Hippocampal formation (tissue), 2 donors: ENCODE measurements at places on chromosomes 1 and 21.

- no peak for DNase-seq
Observed at GRCh38 chr1:166785987-166786386, 53.3 kb upstream of the POGK start.

DNA sequence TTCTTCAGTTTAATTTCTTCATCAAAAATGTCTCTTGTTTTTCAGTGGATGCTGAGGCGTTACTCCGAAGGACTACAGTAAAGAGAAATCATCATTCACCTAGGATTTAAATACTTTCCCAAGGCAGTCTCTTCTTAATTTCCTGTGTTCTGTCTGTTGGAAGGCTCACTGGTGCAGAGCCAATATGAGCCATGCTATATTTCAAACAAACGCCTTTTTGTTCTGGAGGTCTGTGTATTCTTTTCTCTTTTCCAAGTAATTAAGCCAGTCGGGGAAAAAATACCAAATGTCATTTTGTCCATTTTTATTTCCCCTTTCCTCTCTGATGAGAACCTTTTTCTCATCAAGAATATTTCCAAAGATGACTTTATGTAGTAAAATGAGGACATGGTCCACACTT, 206.5 kb downstream of the RWDD3 start:
- no peak for DNase-seq

DNA sequence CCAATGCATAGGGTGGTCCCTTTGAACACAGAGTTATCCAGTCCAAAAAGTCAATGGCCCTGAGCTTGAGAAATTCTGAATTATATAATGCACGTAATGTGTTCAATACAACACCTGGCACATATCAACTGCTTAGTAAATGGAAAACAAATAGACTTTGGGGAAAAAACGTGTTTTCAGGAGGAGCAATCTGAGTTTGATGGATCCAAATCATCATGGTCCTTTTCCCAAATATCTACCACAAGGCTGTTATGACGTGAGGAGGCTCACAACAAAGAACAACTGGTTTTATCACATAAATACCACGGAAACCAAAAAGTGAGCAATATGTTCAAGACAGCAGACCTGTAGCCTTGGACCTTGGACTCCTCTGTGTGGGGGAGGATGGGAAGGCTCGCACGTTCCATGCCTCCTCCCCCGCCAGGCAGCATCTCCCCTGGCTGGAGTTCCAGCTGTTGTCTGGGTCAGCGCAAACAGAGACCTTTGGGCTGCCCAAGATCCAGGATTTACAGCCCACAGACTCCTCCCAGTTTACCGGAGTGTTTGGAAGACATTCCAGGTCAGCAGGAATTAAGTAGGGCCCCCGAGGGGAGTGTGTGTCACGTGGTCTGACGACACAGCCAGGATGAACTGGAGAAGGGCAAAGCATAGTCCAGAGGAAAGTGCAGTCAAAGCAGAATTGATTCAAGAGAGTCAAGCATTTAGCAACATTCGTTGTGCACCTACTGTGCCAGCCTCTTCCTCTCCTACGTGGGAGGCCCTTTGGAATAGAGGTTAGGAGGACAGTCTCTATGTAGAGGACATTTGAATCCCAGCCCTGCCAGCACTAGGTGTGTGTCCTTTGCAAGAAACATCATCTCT, 32.2 kb upstream of the MED18 start:
- no peak for DNase-seq

- no peak for DNase-seq
Observed at GRCh38 chr1:8096105-8097011, 70.2 kb upstream of the ERRFI1 start.

DNA sequence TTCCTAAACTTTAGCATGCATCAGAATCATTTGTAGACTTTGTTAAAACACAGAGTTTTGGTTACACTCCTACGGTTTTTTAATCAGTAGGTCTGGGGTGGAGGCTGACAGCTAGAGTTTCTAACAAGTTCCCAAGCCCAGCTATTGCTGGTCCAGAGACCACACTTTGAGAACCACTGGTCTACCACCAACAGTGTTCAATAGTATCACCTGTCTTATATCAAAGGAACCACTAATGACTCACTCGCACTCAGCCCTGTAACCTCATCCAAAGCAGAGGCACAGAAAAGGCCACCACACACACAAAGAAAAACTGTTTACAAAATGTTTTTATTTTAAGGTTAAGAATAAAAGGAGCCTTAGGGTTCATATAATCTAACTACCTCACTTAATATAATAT, 68.7 kb downstream of the HIVEP3 start:
- DNase-seq: no peak

GRCh38 chr1:192529031-192529755, 46.4 kb upstream of the RGS1 start:
- no peak for DNase-seq

DNA sequence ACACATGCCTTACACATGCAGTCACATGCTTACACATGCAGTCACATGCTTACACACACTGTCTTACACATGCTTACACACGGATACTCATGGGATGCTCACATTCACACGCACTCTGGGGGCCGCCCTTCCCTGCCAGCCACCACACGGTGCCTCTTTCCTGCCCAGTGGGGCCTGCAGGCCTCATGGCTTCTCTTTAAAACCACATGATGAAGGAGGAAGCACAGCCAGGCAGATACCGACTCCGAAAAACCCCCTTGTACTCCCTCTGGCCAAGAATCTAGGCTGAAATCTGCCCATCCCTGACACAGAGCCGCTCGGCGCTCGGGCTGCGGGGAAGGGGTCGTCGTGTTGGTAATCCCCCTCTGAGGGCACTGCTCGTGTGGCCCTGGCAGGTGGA, 113.0 kb downstream of the PRDM16 start:
- no peak for DNase-seq

- no peak for DNase-seq
Observed at GRCh38 chr1:83631851-83632250, 367.1 kb downstream of the TTLL7 start.

DNA sequence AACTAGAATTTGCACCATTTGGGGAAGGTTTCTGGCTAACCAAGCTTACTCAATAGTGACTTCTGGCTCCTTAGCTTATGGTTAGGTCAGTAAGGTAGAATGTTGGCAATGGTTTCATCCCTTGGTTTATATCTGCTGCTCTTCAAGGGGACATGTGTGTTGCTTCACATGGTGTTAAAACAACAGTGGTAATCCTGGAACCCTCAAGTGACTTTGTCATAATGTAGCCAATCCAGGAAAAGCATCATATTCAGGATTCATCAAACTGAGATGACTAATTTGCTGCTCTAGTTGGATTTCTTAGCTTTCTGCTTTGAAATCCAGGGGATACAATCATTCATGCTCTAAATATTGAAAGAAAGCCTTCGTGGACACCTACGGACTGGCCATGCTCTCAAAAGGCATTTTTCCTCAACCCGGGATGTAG, 108.7 kb downstream of the RGL1 start:
- no peak for DNase-seq

DNA sequence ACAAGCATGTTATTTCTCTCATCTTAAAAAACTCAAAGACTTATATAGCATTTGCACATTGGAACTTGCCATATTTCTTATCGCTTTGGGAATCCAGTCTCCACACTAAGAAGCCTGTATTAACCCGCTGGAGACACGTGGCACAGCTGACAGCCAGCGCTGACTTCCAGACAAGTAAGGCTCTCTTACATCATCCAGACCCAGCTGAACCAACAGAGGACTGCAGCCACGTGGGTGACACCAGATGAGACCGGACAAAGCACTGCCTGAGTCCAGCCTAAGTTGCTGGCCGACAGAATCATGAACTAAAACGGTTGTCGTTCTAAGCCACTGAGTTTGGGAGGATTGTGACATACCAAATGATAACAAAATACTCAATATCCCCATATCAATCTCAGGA, 6.3 kb upstream of the CD247 start:
- DNase-seq: peak; percentile 58

- no peak for DNase-seq
Observed at GRCh38 chr1:158901623-158902022, 29.7 kb upstream of the PYHIN1 start.

DNA sequence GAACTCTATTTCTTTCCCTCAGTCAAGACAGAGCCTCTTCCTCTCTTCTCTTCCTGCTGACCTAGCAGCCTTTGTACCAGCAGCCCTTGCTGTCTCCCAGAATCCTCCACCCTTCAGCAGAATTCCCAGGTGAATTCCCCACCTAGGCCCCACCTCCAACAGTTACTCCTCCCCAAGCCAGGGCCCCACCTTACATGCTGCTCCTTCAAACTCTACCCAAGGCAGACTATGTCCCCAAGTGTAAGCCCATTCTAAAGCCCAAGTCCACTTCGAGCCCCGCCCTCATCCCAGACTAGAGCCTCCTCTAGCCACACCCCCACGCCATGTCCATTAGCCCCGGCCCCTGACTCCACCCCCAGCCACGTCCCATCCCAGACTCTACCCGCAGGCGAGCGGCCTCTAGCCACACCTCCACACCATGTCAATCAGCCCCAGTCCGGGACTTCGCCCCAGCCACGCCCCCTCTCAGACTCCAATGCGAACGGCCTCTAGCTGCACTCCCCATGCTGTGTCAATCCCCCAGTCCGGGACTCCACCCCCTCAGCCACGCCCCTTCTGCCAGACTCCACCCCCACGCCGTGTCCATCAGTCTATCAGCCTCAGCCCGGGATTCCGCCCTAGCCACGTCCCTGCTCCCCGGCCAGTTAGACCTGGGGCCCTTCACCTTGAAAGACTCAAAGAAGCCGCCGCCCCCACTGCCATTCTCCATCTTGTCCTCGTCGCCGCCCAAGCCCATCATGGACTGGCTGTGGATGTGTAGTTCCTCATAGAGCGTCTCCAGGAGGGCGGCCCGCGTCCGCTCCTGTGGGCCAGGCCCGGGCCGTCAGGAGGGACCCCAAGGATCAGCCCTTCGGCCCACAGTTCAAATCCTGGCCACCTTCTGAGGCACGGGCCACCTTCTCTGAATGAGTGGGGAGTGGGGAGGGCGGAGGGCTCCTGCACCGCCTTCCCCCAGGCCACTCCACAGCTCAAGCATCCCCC, 61.3 kb downstream of the RAP1GAP start:
- DNase-seq: no peak

DNA sequence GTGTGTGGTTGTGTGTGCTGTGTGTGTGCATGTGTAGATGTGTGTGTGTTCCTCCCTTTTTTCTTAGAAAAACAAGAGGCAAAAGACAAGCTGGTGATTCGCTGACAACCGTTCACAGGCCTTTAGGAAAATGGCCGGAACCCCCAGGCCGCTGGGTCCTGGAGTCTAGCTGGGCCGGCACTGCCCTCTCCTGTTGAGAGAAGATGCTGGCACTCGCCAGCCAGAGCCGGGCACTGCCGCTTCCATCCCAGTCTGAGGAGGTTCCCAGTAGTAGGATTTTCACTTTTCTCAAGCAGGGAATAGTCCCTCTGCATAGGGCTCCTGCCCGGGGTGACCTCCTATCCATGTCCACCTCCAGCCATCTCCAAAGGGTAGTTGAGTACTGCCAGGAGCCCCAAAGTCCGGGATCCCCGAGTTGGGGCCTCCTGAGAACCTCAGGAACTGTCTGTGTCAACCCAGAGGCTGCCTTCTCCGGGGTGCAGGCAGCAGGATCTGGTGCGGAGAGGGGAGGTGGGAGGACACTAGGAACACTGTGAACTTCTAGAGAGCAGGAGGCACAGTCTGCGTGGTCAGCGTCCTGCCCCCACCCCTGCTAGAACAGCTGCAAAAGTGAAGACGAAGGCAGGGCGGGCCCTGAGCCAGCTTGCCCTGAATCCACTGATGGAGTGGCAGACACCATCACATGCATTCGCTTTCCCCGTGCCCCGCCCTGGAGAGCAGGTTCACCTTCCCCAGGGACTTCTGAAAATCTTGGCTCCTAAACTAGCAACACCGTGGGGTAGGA, 44.1 kb upstream of the ARHGEF16 start:
- peak; percentile 60 for DNase-seq

- no peak for DNase-seq
Observed at GRCh38 chr1:218171302-218171893, 113.7 kb upstream of the RRP15 start.

DNA sequence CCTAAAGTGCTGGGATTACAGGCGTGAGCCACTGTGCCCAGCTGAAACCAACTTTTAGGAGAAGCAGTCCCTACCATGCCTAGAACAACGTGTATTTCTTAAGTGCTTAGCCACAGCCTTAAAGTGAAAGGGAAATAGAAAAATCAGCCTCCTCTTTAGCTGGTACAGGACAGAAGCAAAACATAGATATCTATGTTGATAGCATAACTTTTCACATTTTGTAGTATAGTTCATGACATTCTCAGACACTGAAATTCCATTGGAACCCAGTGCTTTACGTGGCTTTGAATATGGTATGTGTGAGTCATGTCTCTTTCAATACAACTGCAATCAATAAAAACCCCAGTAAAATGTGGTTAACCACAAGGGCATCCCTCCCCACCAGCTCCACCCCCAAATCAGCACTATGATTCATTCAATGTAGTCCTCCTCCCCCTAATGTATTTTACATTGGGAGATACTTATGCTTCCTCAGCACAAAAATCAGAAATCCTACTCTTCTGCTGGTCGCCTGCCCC, 32.1 kb downstream of the TGFB2 start:
- no peak for DNase-seq

DNA sequence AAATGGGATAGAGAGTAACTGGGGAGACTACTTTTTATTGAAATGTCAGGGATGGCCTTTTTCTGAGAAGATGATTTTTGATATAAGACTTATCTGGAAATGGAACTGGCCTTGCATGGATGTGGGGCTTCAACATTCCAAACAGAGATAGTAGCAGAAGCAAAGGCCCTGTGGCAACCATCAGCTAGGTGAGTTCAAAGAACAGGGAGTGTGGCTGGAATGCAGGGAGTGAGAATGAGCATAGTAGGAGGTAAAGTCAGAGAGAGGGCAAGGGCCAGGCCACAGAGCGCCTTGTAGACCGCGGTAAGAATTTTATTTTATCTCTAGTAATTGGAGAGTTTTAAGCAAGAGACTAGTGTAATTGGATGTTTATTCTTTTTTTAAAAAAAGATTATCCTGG, 227.0 kb upstream of the B3GALT2 start:
- DNase-seq: no peak

DNA sequence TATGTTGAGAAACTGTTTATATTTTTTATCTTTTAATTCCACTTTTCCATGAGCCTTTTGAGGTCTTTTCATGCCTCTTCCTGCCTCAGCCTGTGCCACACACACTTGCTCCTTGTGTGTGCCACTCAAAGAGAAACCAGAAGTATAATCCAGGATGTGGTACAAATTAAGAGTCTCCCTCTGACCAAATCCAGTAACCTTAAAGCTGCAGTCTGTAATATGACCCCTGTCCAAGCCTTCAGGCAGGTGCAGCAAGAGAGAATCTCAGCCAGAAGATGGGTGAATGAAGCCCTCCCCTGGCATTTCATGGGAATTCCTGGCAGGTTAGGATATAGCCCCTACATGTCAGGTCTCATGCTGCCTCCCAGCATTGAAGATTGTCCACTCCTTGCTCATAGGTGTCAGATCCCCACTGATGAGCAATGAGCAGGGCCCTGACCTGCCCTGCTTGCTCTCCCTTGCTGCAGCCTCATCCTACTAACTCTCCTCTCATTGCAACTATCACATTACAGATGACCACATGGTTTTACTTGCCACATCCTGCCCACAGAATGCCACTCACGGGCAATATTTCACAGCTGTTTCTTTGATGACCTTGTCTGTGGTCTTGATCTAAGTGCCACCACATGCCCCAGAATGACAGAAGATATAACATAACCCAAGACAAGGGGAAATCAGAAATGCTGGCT, 169.3 kb downstream of the SEC16B start:
- no peak for DNase-seq
